ENCODE measurements at places on chromosomes 5 and 9.
A peak's percentile ranks its signal among the peaks of the same experiment; 100 is the strongest.

DNA sequence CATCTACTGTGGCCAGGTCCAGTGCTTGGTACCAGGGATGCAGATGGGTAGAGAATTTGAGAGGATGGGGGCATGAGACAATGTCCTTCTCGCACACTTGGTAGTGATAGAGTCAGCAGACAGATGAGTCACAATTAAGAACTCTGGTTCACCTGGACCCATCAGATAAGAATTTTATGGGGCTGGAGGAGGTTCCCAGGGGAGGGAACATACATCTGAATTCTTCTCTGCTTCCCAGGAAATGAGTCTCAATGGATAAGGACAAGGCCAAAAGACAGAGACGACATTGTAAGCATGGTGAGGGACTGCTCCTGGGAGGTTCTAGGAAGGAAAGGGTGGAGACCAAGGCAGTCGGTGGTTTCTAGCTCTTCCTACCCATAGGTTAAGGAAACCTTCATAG, 5.3 kb downstream of the SLC4A9 start:
- no peak for DNase-seq

GRCh38 chr5:141512390-141512910, 23.6 kb downstream of the PCDHGC5 start:
- peak; percentile 80 for DNase-seq

GRCh38 chr5:60161340-60161934, 267.9 kb upstream of the PDE4D start:
- DNase-seq, result no peak

DNA sequence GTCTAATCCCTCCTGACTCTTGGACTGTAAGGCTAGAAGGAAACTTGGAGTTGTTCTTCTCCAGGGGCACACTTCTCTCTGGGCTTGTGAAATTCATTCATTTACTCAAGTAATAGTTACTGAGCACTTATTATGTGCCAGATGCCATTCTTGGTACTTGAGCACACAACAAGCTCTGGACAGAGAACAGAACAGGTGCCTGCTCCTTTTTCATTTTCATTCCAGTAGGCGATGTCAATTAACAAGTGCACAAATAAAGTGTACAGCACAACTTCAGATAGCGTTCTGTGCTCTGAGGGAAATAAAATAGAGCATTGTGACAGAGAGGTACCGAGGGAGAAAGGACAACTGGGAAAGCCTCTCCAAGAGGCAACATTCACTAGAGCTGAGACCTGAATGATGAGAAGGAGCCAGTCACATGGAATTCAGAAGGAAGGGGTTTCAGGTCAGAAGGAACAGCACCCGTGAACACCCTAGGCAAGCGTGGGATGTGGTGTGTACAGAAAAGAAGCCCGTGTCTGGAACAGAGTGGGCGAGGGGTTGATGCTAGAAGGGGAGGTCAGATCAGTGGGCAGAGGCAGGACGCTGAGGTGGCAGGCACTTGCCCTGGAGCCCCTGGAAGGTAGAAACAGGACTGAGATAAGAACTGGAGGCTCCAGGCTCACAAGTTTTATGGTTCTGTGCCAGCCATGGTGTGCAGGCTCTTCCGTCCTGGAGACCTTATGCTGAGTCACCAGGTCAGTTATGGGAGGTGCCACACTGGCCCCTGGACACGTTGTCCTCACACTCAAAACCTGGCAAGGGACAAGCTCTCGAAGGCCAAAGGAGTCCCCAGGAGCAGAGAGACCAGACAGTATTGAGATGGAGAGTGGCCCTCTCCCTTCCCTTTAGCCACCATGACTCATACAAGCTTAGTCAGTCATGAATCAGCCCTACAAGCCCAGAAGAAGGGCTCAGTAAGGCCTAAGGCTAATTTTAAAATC, 7.2 kb upstream of the ABLIM3 start:
- no peak for DNase-seq

DNA sequence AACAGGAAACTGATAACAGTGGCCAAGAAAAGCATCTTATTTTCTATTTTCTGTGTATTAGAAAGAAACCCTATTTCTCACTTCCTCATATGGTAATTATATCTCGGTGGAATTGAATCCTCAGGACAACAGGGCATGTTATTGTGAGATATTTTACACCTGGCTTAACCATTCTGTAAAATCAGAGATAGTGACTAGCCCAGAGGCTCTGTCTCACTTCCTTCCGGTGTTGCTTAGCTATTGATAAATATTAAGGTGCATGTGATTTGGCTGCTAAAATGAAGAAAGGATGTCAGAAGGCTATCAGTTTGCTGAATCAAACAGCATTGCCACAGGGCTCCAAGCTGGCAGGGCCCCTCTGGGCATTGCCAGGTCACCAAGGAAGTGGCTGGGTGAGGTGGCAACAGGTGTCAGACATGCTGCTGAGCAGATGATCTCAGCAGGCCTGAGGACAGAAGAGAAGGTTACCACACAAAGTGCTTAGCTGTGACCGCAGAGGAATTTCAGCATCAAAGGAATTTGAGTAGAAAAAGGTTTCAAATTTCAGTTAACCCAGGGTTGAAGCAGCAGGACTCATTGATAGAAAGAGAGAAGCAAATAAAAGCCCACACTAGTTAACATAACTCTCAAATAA, 330.7 kb downstream of the PDE4D start:
- no peak for DNase-seq

GRCh38 chr5:174198541-174198940, 153.0 kb downstream of the NSG2 start:
- no peak for DNase-seq

- DNase-seq, result no peak
Measured at GRCh38 chr9:19552282-19553105, 143.7 kb downstream of the ACER2 start.

GRCh38 chr5:72455476-72455875, 51.7 kb downstream of the ZNF366 start:
- DNase-seq, result no peak

GRCh38 chr9:93011114-93011513, 47.4 kb upstream of the SUSD3 start:
- no peak for DNase-seq

GRCh38 chr9:129687391-129687790, 21.9 kb downstream of the PRRX2 start:
- DNase-seq, result no peak

Measured in right kidney (tissue), 9 donors.